ENCODE measurements at places on chromosomes 11 and 22. TPM values are rescaled to one million over a fixed set of nuclear protein-coding genes. Genes with fewer than 3 reads are reported as not detected.

The OR52H1 gene
- total RNA-seq: not detected

- DNase-seq: no peak
Observed at GRCh38 chr22:31987218-31987617, 42.9 kb downstream of the YWHAH start.

- DNase-seq: no peak
Observed at GRCh38 chr22:40997520-40997919, 46.3 kb downstream of the RBX1 start.

- DNase-seq: no peak
Observed at GRCh38 chr22:50706481-50707125, 31.4 kb upstream of the ACR start.

DNA sequence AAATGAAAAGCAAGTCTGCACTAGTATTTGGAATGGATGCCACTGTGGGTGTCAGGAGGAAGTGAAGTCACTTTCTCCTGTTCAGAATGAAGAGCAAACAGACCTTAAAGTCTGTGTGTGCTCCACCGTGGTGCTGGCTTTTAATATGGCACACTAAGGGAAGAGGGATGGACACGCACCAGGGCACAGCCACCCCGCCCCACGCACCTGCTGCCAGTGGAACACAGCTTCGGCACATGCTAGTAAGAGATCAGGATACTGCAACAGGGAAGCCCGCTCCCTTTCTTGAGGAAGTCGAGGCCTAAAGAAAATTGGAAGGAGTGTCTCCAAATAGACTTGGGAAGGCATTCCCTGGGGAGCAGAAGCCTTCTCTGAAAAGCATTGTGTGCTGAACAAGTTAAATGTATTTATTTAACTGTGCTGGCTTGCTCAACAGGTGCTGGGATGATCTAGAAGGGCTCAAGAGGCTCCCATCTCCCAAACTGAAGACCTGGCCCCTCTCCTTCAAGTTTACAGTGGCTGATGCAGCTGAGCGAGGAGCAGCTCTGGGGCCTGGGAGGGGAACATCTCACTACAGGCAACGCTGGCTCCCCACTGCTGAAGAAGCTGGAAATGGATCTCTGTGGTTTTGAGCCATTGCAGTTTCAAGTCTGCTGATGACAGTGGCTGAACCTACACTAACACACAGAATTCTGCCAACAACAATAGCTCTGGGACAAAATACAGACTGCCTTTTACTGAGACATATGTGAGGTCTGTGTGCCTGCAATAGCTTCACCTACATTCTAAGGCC lies 504.6 kb upstream of the B3GAT1 start:
- no peak for DNase-seq

GRCh38 chr11:9858822-9859221 lies 194.9 kb downstream of the SWAP70 start:
- no peak for DNase-seq

Measured in prostate gland (tissue), 2 donors.